ENCODE measurements at places on chromosomes 6 and 20.

- DNase-seq = no peak
These were observed 237.8 kb downstream of the LY86 start for GRCh38 chr6:6826095-6826901.

GRCh38 chr20:43767686-43768474, 41.1 kb upstream of the GTSF1L start:
- no peak for DNase-seq

GRCh38 chr20:57267158-57267821, 849 bp upstream of the BMP7 start:
- DNase-seq = no peak

DNA sequence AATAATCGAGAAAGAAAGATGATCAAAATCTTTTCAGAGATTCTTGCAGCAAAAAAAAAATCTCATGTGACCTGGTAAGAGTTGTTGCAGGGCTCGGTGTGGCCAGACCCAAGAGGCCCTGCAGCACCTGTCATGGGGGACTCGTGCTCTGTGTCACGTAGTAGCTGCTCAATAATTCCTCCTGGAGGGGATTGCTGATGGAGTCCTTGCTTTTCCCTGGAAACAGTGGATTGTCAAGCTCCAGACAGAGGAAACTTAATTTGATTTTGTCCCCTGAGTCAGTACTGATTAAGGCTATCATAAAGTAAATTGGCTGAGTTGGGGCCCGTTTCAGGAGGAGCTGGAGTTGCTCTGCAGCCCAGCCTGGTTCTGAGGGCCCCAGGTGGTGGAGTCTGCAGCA, 125.2 kb downstream of the EDN3 start:
- DNase-seq = no peak

DNA sequence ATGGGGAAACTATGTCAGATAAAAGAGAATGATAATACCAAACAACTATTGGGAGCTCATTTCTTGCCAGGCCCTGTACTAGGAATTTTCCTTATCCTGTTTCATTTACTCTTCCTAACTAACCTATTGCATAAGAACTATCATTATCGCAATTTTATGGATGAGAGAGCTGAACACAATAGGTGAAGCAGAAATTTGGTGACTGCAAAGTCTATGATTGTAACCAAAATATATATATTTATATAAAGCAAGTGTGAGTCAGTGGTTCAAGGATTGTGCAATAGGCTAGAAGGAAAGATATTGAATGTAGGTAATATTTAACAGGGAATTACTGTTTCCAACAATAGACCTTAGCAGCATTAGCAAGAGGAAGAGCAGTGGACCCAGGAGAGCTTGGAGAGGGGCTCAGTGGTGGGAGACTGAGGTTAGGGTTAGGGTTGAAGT, 181.1 kb upstream of the TENT5A start:
- DNase-seq = no peak

GRCh38 chr20:47024461-47024937, 129.9 kb downstream of the EYA2 start:
- no peak for DNase-seq

GRCh38 chr20:38779247-38780097, 26.0 kb upstream of the PPP1R16B start:
- DNase-seq = no peak

DNA sequence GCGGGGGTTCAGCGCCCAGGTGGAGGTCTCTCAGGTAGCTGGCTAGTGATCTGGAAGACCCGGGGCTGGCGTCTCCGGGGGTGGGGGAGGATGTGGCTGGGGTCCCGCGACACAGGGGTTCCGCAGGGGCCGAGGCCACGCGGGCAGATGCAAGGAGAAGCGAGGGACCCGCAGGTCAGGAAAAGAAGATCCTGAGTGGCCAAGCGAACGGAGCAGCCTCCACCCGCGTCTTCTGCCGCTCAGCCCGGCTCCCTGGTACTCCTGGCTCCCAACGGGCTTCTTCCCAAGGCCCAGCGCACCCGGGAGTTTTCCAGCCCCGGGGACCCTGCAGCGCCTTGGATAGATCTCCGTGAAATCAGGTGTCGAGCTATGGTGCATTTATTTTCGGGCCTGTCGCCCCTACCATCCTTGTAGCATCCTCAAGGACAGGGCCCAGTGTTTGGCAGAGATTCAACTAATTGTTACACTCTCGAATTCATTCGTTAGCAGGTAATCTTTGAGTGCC, 682 bp upstream of the CHD6 start:
- no peak for DNase-seq

DNA sequence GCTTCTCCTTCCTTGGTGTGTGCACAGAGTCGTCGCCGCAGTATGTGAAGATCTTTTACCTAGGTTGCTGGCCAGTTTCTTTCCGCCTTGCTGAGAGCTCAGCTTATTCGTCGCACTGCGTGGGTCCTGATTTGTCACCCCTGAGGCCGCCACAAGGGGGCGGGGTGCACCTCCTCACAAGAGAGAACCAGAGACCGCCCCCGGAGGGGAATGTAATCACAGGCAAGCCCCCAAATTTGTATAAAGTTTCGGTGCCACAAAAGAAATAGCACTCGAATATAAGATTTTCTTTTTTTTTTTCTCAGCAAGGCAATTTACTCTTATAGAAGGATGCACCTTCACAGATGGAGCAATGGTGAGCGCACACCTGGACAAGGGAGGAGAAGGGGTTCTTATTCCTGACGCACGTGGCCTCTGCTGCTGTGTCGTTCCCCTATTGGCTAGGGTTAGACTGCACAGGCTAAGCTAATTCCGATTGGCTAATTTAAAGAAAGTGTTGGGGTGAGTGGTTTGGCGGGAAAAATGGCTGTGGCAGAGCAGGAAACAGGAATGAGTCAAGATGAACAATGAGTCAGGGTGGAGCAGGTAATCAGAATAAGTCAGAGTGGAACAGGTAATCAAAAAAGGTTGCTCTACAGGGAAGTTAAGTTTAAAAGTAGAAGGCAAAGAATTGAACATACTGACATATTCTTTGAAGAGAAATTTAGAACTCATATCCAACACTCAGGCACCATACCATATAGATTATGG, 19.5 kb downstream of the NCOA3 start:
- no peak for DNase-seq

GRCh38 chr6:5333658-5334057, 72.3 kb downstream of the FARS2 start:
- DNase-seq = no peak

DNA sequence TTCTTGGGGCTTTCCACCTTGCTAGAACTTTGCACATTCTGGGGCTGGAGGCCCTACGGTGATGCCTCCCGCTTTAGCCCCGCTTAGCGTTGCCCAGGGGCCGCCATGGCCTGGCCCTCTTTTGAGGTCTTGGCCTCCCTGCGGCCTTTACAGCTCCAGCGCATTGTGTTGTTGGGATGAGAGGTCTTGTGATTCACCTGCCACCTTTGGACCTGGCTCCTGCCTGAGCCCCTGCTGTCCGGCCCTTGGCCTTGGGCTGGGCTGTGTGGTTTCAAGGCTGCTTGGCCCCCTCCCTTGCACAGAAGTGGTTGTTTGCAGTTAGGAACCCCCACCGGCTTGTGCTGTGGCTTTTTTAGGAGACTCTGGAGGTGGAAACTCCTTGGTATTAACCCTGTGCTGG, 61.0 kb upstream of the CDH4 start:
- DNase-seq = no peak

- no peak for DNase-seq
These were observed 304.1 kb downstream of the CDH4 start for GRCh38 chr20:61556111-61556510.

DNA sequence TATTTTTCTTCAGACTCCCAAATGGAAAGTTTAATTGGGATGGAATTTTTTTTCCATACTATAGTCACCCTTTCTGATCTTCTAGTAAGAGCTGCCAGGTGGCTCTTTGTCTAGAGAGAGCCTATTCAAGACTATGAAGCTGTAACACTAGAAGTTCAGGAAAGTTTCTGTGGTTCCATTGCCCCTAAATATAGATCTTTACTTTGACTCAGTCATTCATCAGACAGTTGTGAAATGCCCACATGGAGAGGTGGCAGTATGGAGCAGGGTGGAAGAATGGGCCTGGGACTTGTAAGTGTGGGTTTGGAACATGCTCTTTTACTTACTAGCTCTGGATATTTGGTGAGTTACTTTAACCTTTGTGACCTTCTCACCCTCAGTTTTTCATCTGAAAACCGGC, 87.8 kb downstream of the CTNNBL1 start:
- DNase-seq = no peak

DNA sequence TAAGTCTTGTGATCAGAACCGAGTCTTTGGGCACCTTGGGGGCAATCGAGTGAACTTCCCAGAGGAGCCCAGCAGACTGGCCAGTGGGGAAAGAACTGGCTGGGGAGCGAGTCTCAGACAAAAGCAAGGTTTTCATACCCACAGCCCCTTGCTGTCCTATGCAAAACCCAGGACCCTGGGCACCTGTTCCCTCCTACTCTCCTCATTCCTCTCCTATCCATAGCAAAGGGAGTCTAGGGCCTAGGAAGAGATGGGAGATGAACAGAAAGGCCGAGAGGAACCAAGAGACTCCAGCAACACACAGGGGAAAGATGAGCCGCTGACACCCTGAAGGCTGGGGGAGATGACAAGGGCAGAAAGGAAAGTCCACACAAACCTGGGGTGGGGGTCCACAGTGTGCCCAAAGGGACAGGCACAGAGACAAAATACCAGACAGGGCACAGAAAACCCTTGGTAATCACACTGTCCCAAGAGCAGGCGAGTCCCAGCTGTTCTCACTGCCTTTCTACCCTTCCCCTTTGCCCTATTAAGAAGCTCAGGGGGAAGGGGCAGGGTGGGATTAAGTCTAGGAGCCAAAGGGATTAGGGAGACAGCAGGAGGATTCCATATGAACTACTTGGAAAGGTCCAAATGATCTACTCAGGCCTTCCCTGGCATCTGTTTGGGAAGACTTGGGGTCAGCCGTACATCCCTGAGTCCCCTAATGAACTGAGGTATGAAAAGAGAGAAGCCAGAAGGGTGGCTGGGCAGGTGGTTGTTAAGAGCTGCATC, 6.5 kb downstream of the PPP1R18 start:
- no peak for DNase-seq

- no peak for DNase-seq
These were observed 61.0 kb downstream of the MTFR2 start for GRCh38 chr6:136189104-136189503.

DNA sequence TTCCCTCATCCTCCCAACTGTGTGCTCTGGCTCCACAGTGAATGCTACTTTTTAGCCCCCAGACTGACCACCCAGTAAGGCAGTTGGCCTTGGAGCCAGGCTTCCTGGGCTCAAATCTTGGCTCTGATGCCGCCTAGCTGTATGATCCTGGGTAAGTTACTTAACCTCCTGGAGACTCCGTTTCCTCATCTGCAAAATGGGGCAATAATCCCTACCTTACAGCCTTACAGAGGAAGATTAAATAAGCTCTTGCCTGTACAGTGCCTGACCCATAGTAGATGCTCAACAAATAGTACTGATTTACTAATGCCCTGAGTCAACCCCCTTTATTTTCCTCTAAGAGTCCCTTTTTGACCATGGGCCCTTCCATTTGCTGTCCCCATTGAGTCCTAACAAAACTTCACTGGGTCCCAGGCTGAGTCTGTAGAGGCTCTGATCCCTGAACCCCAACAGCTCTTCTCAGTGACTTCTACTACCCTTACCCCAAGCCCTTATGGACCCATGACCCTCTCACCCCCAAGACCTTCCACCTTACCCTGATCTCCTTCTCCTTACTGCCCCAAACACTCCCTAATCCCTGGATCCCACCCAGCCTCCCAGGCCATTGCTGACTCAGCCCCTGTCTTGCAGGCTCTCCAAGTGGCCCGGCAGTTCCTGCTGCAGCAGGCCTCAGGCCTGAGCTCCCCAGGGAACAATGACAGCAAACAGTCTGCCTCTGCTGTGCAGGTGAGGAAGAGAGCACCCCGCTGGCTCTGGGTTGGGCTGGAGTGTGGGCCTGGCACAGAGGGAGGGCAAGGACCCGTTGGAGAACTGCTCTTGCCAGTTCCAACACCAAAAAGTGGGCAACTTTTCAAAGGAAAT, 31.4 kb downstream of the FOXP4 start:
- DNase-seq = no peak

GRCh38 chr6:7912024-7912423, 1.4 kb upstream of the TXNDC5 start:
- DNase-seq = no peak

- no peak for DNase-seq
These were observed 20.2 kb downstream of the COL9A3 start for GRCh38 chr20:62836967-62837490.

DNA sequence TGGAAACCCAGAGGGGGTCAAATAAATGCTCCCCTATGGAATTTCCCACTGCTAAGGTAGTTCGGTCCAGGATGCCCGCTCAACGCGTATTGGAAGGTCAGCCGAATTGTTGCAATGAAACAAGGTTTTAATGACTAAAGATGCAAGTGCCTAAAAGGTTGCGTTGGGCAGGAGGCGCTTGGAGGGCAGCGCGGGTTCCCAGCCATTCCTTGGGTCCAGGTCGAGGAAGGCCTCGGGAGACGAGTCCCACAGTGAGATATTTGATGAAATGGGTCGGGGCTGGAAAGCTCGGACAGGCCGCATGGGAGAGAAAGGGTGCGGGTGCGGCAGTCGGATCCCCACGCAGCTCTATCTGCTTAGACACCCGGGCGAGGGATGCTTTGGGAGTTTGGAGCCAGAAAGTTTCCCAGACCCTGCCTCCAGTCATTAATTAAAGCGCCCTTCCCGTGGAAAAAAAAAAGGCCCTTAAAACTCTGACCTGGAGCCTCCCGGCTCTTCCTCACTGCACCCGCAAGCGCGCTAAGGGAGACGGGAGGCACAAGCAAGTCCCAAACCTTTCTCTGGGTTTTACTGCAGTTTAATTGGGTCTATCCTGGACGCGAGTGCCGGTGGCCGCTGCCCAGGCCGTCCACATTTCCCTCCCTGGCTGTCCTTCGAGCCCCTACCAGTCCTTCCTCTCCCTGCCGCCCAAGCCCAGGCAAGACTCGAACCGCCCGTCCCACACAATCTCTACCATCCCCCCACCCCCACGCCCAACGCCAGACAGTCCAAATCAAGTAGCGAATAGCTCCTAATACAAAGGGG, 24.2 kb downstream of the TFAP2A start:
- DNase-seq = no peak

DNA sequence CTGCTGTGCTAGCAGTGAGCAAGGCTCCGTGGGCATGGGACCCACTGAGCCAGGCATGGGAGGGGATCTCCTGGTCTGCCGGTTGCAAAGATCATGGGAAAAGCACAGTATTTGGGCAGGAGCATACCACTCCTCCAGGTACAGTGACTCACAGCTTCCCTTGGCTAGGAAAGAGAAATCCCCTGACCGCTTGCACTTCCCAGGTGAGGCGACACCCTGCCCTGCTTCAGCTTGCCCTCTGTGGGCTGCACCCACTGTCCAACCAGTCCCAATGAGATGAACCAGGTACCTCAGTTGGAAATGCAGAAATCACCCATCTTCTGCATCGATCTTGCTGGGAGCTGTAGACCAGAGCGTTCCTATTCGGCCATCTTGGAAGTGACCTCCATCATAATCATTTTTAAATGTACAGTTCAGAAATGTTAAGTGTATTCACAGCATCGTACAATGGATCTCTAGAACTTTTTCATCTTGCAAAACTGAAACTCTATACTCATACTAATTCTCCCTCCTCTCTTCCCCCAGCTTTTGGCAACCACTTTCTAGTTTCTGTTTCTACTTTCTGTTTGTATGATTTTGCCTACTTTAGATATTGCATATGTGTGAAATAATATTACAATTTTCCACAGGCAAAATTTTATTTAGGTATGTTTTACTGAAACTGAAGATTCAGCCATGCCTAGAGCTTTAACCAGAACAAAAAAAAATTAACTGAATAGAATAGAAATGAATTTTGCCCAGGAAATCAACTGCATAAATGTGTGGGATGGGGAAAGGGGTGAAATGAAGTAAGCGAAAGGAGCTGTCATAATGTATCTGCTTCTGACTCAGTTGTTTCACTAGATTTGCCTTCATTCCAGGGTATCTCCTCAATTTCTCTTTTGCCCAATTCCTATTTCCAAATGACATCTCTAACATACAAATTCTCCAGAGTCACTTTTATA, 100.0 kb downstream of the RWDD2A start:
- DNase-seq = no peak

Data from stimulated activated CD8-positive, alpha-beta memory T cell treated with anti-CD3 and anti-CD28 coated beads, Interleukin-2, amount 100 ng/mL, for 1 hour (primary cell).